ENCODE measurements at places on chromosomes 1 and 21.

DNA sequence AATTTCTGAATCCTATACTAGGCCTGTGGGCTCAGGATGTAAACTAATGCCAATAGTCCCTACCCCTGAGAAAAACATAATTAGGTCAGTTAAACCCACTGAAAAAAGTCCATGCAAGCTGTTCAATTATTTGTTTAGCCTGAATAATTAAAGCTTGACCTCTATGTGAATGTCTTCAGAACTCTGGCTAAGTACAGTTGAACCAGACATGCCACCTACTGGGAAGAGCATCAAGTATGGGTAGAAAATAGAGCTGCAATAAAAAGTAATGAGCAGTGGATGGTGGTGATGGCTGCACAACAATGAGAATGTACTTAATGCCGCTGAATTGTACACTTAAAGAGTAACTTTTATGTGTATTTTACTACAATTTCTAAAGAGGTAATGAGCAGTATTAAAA, 23.6 kb upstream of the SLC19A2 start:
- no peak for DNase-seq

DNA sequence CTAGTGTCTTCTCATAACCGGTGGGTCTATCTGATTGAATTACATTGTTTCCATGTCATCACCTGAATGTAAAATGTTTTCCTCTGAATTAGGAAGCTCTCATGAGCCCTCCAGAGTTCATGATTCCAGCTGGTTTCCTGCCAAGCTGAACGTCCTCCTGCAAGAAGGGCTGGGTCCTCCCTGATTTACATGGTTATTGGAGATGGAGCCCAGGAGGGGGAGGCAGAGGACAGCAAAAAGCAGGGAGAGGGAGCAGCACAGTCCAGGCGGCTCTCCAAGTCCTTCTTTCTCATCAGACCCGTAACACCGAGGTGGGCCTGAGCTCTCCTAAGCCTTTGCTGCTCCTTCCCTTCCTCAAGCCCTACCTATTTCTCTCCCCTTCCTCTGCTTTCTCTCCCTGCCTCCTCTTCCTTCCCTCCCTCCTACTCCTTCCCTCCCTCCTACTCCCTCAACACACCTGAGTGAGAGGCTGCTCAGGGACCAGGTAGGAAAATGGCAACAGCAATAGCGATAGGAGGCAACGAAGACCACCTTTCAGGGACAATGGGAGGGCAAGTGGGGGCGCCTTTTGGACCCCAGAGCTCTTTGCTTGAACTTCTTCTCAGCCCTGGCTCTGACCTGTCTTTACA, 265.9 kb downstream of the PRDM2 start:
- no peak for DNase-seq

DNA sequence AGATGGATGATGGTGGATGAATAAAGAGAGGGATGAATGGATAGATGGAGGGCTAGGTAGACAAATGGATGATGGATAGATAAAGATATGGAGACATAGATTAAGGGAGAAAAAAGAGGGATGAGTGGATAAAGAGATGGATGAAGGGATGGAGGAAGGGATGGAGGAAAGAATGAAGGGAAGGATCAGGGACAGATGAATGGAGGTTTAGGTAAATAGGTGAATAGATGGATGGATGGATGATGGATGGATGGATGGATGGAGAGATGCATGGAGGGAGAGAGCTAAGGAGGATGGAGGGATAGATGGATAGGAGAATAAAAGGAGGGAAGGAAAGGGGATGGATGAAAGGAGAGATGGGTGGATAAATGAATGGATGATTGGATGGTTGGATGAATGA, 28.8 kb downstream of the PLXNA2 start:
- no peak for DNase-seq

GRCh38 chr1:42335809-42336518, 929 bp upstream of the FOXJ3 start:
- no peak for DNase-seq

- DNase-seq = no peak
Observed at GRCh38 chr1:19416921-19417470, 68.3 kb downstream of the CAPZB start.

- no peak for DNase-seq
Observed at GRCh38 chr1:240101306-240101705, 9.6 kb downstream of the FMN2 start.

DNA sequence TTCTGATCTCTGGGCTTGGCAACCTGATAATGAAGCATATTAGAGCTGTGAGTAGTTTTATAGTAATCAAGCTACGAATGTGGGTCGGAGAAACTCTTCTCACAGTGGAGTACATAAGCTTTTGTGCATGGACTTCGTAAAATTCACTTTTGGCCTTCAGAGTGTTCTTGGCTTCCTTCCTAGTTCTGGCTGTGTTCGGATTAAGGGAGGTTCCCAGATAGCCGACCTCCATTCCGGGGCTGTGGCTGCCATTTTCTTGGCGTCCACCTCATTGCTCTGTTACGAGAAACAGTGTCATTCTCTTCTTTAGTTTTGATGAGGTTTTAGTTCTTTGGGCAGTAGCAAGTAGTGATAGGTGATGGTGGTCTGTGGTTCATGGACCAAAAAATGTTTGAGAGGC, 26.3 kb downstream of the CAMTA1 start:
- no peak for DNase-seq

GRCh38 chr1:200034761-200035396, 7.4 kb downstream of the NR5A2 start:
- no peak for DNase-seq

DNA sequence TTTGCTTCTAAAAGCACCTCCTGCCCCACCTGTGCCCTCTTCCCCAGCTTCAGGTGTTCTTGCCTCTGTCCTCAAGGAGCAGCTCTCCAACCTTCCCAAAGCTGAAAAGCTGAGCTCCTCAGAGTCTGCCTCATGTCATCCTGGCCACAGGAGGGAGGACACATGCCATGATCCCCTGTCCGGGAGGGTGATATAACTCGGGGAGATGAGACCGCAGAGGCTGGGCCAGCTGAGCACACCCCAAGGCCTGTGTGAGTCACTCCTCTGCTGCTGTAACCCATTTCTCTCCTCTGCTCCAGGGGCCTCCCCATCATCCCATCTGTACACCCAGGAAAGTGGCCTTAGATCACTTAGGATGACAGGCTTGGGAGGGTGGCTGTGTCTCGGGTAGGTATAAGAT, 49.8 kb downstream of the EPHB2 start:
- DNase-seq = no peak

DNA sequence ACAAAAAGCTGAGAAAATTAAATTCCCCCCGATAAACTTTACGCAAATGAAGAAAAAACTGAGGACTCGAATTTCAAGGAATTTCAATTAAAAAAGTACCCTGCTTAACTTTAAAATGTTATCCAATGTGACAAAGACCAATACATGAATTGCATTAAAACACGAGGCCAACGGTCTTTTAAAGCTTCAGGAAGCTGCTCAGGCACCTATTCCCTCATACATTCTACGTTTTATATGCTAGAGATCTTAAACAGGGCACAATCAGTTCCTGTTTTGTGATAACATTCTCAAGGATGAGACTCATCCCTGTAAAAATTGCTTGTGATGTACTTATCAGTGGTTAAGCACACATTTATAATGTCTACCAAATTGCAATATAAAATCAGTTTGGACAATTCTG, 3.0 kb downstream of the YOD1 start:
- no peak for DNase-seq

DNA sequence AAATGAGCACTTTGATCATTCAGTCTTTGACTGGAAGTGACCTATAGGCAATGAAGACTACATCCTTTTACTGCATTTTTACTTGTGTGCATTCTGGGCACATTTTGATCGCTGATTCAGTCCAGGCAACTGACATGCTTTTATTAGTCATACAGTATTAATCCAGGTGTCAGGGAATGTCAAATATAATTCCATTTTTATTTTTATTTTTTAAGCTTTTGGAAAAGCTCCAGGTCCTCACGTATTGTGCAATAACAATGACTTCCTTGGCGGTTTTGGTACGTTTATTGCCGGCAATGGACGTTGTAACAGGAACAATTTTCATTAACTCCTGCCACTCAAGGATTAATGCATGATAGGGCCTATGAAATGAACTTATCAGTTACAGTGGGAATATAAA, 302.6 kb upstream of the PTBP2 start:
- no peak for DNase-seq

DNA sequence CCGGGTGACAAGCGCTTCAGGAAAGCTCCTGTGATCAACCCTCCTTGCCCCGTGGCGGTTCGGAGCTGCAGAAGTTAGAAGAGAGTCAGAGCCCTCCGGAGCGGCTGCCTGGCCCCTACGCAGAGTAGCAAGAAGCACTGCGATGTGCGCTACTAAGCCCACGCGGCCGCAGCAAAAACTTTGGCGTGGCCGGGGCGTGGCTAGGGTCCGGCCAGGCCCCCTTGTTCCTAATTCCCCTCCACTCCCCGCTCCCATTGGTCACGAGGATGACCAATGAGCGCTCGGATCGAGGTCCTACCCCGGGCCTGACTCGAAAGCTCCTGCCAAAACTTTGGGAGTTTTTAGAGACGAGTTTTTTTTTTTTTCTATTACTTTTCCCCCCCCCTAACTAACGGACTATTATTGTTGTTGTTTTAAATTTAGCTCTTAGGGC, at the start of gene HLX:
HLX (plus strand) TSS at position 368 of the 433 bp plus-strand sequence. CDS start 415 bp downstream, outside the sequence.
- no peak for DNase-seq

DNA sequence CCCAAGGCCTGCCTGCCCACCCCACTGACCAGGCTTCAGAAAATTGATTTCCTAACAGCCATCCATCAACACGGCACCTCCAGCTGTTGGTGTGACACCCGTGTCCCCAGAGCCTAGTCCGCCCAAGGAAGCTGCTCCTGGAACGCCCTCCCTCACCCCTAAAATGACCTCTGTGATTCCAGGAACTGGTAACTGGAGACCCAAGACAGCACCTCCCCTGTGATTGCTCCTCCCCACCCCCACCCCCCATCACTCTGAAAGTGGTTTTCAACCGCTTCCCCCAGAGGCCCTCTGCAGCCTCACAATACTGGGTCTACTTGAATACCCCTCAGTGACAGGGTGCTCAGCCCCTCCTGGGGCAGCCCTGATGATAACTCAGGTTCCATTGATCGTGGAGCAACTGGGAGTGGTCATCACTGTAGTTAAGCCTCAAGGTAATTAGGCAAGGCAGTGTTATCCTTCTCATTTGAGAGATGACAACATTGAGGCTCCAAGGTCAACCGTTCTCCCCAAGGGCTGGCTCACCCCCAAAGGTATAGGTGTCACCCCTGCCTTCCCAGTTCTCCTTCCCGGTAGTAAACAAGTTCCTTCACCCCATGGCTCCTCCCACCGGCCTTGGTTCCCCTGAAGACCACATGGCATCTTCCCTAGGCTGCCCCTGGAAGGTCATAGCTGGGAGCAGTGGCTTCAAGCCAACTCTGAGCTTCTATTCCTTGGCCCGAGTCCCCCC, 52.0 kb downstream of the TAS1R2 start:
- no peak for DNase-seq

DNA sequence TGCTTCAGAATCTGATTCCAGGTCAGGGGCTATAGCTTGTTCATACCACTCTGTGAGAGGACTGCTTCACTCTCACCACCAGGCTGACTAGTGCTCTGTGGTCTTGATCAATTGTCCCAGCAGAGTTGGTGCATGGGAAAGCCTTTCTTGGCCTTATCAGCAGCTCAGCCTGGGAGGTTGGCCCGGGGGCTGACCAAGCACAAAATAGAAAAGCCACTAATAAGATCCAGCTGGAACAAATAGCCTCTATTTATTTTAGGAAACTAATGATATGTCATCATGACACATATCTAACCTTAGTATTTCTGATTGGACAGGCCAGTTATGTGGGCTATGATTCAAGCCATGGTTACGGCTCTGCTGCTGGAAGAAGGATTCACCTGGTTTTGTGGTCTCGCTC, 134.2 kb downstream of the GDAP2 start:
- no peak for DNase-seq

GRCh38 chr1:240719953-240720700, 108.2 kb upstream of the GREM2 start:
- DNase-seq = no peak

DNA sequence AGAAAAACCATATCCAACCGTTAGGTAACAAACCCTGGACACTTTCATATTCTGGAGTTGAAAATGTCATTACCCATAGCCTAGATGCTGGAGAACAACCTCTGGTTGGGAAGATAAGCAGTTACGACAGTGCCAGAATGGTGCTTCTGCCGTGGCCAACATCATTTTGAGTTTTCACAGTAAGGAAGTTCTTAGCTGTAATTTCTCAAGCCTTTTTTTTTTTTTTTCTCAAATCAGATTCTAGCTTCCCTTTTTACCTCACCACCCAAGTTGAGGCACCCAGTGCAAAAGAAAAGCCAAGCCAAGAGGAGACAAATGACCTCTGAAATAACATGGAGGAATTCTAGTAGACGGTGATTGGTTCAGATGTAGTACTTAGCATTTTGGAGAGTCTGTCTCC, 21.8 kb downstream of the PPT1 start:
- DNase-seq = no peak

GRCh38 chr1:9629445-9630201, 21.9 kb upstream of the PIK3CD start:
- peak; percentile 63 for DNase-seq

GRCh38 chr1:161511018-161511755, 5.9 kb downstream of the FCGR2A start:
- no peak for DNase-seq
